ENCODE measurements at places on chromosomes 3 and 15. TPM values are rescaled to one million over a fixed set of nuclear protein-coding genes. Genes with fewer than 3 reads are reported as not detected.

Gene CHRM5
- polyA plus RNA-seq = 0.38 TPM

Gene NLGN1
- 3.9 TPM for polyA plus RNA-seq

Gene MFGE8
- 70.7 TPM for polyA plus RNA-seq

Gene GOLGA8J
- polyA plus RNA-seq = 0.31 TPM

Gene DNAJC19
- 70.7 TPM for polyA plus RNA-seq

DNA sequence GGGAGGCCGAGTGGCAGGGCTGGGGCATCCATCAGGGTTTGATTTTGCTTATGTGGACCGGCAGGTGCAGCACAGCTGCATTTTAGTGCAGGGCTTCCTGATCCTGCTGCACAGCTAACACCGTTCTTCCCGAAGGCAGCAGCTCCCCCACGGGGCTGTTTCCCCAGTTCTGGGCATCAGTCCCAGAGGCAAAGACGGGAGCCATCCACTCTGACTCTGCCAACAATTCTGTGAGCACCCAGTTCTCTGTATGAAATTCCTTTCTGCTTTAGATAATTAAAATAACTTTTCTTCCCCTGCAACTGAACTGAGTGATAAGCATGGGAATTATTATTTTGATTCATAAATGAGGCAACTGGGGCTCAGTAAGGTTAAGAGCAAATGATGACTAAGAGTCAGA is 262.9 kb upstream of the ATP10A start:
- DNase-seq = no peak

DNA sequence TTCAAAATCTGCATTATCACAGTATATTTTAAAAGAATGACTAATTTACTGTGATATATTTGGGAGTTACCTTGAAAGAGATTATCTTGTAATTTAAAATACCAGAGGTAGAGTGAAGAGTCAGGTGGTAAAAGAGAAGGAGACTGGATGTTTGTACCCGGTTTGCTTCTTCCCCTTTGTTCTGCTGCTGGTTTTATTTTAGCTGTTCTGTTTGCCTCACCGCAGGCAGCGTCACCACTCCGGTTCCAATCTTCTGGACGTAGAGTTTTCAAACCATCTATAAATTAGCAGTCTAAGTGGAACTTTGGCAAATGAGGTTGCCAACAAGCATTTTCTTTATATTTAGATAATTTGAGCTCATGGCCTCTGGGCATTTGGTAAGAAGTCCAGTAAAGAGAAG is 38.2 kb downstream of the PPARG start:
- DNase-seq = no peak

- DNase-seq = no peak
Observed at GRCh38 chr15:75929799-75930565, 26.3 kb downstream of the FBXO22 start.

DNA sequence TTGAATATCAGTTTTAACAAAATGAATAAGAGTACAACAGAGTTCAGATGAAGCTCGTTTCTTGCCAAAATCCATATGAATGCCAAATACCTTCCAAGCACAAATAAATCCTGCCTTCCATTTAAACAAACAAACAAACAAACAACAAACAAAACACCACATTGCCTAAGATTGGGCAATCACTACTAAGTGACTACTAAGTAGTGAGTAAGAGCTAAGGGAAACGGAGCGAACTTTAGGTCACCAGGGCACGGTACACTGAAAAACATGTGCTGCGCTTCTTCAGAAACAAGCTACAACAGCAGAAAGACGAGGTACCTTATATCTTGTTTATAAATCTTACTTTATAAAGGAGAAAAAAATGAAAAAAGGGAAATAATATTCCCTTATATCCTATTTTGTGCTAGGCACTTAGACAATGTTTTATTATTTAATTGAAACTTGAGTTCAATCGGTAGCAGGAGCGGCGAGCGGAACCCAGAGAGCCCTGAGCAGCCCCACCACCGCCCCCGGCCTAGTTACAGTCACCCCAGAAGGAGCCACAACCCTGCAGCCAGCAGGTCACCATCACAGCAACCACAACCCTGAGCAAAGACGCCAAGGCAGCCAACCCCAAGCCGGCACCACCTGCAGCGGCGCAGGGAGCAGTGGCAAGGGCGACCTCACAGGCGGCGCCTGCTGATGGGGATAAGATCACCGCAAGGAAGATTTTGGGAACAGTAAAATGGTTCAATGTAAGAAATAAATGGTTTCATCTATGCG is 216.9 kb downstream of the ZBTB20 start:
- DNase-seq = no peak

DNA sequence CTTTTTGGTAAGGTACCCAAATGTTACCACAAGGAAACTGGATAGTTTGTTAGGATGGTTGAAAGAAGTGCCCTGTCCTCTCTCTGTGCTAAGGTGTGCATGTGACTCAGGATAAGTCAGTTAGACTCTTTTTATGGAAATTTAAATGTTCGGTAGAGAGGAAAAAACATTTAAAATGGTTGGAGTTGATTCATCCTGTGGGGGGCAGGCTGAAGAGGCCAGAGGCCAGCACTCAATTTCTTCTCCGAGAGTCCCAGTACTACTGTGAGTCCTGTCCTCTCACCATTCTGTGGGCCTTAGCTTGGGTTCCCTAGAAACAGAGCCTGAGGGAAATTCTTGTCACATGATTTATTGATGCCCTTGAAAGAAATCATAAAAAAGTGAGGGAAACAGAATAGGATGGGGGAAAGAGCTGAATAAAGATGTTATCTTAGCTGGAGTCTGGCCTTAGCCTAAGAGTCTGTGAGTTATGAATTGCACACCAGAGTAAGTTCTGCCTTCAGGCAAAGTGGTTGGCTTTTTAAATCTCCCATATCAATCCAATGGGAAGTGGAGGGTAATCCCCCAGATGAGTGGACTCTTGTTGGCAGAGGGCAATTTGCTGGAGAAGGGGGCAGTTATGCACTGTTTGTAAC is 106.5 kb upstream of the GALNT15 start:
- DNase-seq = no peak

GRCh38 chr15:98896802-98897732 is 110.5 kb downstream of the PGPEP1L start:
- no peak for DNase-seq

- DNase-seq = no peak
Observed at GRCh38 chr15:90221246-90221900, 12.4 kb downstream of the CIB1 start.

Data from left renal cortex interstitium (tissue), 4 donors.